Retinal pigment epithelial cell (primary cell): ENCODE measurements at places on chromosomes 1 and 21.

DNA sequence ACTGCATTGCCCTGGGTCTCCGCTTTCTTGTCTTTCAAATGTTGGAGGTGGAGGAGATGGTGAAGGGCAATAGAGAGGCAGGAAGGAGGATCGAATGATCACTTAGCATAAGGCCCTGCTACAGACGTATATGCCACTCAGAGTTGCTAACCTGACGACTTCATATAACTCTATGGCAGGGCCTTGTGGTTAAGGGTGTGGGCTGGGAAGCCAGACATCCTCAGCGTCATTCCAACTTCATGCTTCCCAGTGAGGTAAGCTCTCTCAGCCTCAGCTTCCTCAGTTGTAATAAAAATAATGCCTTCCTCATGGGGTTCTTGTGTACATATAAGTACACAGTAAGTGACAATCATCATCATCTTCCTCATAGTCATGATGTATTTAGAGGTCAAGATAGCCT is 54.6 kb downstream of the CASQ2 start:
- no peak for DNase-seq

- no peak for DNase-seq
Observed at GRCh38 chr1:230599926-230600656, 42.2 kb upstream of the COG2 start.

- no peak for DNase-seq
Observed at GRCh38 chr1:18511874-18512150, 31.1 kb downstream of the KLHDC7A start.

DNA sequence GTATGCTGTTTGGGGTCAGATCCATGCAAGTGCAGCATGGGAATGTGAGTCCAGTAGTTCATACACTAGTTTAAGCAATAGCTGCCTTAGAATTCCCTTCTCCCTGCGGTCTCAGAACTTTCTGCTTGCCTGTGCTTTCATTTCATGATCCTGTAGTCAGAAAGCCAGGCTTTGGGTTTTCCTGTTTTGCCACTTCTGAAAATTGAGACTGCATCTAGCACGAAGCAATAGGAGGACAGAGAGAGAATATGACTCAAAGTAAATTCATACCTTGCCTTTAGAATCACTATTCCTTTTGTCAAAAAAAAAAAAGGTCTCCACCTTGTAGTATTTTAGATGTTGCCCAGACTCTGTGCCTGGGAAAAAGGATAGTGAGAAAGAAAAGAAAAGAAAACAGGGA is 161.2 kb upstream of the SNX7 start:
- DNase-seq: no peak

- DNase-seq: no peak
Observed at GRCh38 chr1:198837278-198838021, 198.6 kb downstream of the PTPRC start.

- no peak for DNase-seq
Observed at GRCh38 chr1:196160066-196160795, 448.0 kb downstream of the KCNT2 start.

DNA sequence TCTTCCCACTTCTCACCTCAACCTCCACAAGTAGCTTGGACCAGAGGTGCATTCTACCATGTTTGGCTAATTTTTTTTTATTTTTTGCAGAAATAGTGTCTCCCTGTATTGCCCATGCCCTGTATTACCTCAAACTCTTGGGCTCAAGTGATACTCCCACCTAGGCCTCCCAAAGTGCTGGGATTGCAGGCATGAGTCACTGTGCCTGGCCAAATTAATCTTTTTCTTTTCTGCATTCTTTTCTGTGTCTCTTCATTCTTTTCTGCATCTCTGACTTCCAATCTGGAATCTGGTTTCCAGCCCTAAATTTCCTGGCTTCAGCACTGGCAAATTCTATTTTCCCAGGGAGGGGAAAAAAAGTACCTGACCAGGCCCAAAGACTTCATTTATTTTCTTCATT is 31.2 kb upstream of the TACSTD2 start:
- DNase-seq: no peak
